ENCODE measurements at places on chromosomes 2 and 18. TPM values are rescaled to one million over a fixed set of nuclear protein-coding genes. Genes with fewer than 3 reads are reported as not detected.

ANO7 gene
- total RNA-seq = 0.54 TPM

GRCh38 chr2:233819884-233820773 lies 34.2 kb downstream of the HJURP start:
- no peak for DNase-seq

DNA sequence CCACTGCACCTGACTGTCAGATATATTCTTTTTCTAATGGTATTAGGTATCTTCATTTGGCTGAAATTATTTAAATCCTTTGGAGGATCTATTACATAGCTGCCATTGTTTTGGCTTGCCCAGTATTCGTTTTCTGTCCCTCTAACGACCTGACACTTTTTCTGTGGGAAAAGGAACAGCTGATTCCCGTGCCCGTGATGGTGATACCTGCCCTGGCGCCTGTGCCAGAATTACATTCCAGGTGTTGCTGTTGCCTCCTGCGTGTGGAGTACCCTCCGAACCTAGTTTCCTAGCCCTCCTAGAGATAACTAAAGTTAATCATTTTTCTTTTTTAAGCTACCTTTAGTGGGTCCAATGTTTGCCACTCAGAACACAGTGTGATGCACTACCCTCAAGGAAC lies 14.0 kb downstream of the HOXD1 start:
- DNase-seq = no peak

GRCh38 chr2:39225567-39225966 lies 18.2 kb downstream of the CDKL4 start:
- DNase-seq = no peak

GRCh38 chr2:43219383-43220228 lies 6.8 kb downstream of the ZFP36L2 start:
- no peak for DNase-seq

DNA sequence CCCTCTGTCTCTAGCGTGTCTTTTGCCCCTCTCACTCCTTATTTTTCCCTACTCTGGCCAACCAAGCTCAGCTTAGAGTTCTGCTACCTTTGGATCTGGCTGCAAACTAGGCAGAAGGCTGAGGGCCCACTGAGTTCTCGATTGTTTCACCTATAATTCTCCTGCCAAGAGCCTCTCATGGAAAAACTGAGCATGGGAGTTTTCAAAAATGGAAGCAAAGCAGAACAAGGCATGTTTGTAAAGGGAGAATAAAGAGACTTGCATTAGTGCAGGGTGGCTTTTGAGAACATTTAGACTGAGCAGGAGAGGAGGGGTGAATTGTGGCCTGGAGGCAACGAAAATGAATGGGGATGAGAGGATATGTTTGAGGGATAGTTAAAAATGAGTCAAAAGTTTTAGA lies 45.9 kb downstream of the FSHR start:
- DNase-seq = peak; percentile 32

DNA sequence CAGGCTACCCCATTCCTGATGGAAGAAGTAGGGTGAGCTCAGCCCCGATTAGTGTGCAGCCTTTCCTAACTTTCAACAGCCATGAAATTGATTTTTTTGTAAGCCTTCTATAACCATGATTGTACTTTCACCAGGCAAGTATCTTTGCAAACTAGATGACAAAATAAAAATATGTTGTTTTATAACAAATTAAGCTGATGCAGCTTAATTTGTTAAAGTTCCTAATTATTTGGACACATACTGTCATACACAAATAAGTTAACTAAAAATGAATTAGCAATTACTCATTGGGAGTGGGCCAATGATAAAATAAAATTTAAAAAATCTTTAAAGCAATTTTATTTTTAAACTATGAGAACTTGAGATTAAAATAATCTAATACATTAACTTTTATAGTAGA lies 113.1 kb upstream of the FANCL start:
- DNase-seq = no peak
